ENCODE measurements at places on chromosomes 2 and 18.

GRCh38 chr2:84741182-84741822, 139.6 kb downstream of the TRABD2A start:
- DNase-seq = peak; percentile 75

DNA sequence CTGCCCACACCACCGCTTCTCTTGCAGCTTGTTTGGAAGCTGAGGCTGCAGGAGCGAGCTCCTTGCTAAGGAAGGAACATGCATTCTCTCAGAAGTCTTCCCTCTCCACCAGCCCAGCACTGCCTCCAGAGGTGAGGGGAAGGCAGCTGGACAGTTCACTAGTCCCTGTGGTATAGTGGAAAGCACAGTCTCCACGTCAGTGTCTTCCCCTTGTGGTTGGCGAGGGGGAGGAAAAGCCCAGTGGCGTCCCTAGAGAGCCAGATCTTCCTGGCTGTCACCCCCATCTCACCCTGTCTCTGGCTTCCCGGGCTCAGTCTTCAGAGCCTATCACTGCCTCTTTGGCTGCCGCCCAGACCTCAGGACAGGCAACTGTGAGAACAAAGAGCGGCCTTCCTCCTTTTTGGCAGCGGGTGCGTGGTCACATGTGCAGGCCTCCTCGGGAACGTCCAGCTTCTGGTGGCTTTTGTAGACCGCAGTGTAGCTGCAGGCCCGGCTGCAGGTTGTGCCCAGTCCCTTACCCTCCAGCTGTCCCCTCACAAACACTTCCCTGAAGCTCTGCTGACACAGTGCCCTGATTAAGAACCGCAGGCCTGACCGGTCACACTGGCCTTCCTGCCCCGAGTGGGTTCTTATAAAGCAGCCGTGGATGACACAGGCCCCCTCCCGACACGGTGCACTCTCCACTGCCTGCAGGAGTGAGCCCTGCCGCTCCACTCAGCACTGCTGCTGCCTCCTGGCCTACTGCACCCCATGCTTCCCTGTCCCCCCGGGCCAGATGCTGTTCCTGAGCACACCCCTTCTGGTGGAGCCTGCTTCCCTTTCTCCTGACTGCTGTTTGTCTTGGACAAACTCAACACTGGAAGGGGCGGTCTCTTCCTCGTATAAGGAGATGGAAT, 90.9 kb downstream of the RNF144A start:
- peak; percentile 83 for DNase-seq

GRCh38 chr2:214710729-214711128, 98.8 kb downstream of the BARD1 start:
- no peak for DNase-seq

DNA sequence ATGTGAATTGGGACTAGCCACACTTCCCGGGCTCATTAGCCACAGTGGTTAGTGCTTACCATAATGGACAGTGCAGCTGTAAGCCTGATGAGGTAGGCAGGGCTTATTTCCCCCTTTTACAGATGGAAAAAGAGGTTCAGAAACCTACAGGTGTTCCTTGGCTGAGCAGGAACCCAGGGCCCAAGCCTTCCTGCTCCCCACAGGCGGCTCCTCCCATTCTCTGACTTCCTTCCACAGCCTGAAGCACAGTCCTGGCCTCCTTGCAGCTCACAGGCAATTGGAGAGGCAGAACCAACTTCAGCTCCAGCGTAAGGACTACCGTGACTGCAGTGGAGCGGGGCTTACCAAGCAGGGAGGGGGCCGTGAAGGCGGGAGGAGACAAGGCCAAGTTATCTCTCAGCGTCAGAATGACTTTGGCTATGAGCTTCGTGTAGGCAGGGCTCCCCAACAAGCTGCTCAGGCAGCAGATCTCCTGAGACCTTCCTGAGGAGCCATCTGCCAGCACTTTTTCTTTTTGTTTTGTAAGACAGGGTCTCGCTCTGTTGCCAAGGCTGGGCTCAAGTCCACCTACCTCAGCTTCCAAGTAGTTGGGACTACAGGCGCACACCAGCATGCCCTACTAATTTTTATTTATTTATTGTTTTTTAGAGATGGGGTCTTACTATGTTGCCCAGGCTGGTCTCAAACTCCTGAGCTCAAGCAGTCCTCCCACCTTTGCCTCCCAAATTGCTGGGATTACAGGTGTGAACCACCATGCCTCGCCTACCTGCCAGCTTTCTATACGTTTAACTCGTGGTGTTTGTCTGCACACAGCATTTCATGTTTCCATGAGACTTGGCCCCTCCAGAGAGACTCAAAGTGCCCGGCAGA, 34.2 kb upstream of the NT5DC4 start:
- no peak for DNase-seq

DNA sequence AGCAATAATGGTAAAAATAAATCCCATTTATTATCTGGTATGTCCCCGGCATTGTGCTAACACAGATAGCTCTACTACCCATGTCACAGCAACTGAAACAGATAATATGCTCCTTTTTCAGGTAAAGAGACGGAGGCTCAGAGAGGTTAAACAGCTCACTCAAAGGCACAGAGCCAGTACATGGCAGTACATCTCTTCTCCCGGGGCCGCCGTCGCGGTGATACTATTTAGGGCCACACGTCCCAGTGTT, 693 bp upstream of the PDK1 start:
- DNase-seq = no peak

- no peak for DNase-seq
Measured at GRCh38 chr18:44636241-44636640, 44.4 kb upstream of the SETBP1 start.

DNA sequence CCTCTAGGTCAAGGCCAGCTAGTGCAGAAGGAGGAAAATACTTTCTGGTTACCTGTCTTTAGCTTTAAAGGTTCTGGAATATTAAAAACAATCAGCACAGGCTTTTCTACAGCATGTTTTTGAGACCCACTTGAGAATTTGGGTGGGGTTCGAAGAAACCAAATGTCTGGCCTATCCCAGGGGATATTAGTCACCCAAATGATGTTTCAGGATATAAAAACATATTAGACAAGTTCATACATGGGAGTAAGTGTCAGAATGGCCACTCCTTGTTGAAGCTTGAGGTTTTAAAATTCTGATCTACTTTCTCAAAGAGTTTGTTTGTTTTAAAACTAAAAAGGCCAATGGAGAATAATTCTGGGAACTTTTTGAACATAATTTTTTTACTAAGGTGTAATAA, 158.6 kb upstream of the DLX2 start:
- no peak for DNase-seq

- no peak for DNase-seq
Measured at GRCh38 chr18:63527251-63527650, 14.9 kb upstream of the SERPINB12 start.

DNA sequence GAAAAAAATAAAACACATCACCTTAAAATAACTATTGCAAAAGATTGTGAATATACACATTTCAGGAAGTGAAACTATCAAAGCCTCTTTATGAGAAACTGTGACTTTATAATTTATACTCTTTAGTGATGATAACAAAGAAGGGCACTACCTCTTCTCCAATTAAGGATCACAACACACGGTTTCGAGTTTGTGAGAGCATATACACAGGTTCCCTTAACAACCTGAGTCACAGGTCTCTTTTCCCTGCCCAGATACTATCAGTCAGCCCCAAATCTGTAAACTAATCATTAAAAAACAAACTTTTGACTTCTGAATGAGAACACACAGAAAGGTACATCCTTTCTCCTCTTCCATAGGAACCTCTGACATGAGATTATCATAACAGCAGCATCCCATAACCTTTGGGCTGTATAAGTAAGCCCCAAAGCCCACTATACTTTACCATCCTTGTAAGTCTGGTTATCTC, 44.9 kb downstream of the PTPN2 start:
- DNase-seq = no peak

- no peak for DNase-seq
Measured at GRCh38 chr2:113992090-113992489, 102.2 kb downstream of the ACTR3 start.

GRCh38 chr18:51911584-51911983, 428.4 kb upstream of the DCC start:
- no peak for DNase-seq

GRCh38 chr2:198188982-198189381, 384.6 kb downstream of the PLCL1 start:
- no peak for DNase-seq

- no peak for DNase-seq
Measured at GRCh38 chr2:8230466-8230865, 451.4 kb upstream of the ID2 start.

- DNase-seq = no peak
Measured at GRCh38 chr18:27143580-27144287, 41.4 kb downstream of the CHST9 start.

GRCh38 chr2:172072706-172073105, 12.6 kb upstream of the DLX1 start:
- no peak for DNase-seq

DNA sequence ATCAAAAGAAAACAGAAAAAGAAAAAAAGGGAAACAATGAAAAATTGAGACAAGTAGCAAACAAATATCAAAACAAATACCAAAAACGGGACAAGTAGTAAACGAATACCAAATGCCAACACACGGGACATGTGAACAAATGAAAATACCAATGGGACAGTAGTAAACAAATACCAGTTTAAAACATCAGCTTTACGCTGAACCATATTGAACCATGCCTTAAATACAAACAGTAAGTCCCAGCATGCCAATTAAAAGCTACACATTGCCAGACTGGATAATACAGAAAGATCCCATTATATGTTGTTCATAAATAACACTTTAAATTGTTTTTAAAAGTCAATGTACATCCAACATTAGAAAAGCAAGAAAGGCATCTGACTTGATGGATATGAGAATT, 114.2 kb downstream of the NBAS start:
- DNase-seq = no peak

DNA sequence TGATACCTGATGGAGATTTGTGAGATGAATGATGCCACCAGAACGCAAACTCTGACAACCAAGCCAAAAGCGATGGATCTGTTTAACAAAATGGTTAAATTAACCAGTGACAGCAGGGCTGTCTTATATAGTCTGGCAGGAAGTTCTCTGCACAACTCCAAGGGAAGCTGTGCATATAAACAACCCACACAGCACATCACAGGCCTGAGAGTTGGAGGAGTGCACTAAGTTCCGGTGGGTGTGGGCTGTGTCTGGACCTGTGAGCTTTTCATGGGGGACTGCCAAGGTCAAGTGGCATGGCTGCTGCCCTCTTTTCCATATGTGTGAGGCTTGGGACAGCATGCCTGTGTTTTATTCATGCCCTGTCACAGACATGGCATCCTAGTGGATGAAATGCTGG, 414.6 kb upstream of the TRIB2 start:
- DNase-seq = no peak

- DNase-seq = no peak
Measured at GRCh38 chr2:197281421-197281820, 29.2 kb downstream of the ANKRD44 start.

DNA sequence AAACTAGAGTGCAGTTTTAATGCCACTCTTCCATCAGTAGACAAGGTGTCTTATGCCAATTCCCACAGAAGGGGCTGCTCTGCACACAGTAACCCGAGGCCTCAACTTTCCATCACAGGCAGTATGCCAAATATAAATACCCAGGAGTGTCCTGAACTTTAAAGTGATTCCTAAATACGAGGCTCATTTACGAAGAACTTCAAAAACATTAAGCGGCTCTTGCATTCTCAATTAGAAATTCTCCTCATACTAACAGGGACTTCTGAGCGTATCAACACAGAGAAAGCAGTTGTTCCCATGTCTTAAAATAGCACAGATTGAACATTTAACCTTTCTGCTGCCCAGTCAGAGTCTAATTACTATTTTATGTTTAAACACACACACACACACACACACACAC, 638.6 kb downstream of the ERBB4 start:
- DNase-seq = no peak

DNA sequence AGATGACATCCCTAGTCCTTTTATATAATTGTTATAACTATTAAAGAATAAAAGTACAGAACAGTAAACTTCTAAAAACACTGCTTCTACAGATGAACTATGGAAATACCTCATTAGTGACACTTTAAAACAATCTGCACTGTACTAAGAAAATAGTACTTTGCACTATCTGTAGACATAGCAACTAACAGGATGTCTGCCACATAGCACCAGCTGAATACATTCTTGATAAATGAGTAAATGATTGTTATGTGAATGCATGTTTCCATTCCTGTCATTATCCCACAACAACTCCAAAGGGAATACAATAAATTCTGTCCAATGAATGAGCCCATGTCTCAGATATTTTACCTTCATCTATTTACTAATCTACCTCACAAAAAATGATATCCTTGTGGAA, 115.3 kb upstream of the SLC35G4 start:
- peak; percentile 8 for DNase-seq

DNA sequence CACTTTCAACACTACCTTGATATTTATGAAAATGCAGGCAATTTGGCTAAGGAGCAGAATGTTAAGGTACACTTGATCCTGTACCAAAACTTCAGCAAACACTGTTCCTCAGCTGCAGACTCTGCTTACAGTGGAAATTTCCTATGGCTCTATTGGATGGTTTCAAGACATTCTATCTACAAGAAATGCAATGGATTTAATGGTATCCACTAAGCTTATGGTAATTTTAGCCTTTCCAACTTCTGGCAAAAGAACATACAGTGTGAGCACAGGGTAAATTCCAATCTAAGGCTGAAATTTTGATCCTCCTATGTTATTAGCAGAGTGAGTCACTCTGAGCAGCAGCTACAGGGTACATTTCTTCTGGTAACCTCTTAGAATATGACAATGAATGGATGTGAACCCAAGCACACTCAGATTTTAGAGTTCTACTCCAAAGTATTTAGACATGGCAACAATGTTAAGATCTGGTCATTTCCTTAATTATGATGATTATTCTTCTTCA, 361.8 kb upstream of the PIK3C3 start:
- no peak for DNase-seq

DNA sequence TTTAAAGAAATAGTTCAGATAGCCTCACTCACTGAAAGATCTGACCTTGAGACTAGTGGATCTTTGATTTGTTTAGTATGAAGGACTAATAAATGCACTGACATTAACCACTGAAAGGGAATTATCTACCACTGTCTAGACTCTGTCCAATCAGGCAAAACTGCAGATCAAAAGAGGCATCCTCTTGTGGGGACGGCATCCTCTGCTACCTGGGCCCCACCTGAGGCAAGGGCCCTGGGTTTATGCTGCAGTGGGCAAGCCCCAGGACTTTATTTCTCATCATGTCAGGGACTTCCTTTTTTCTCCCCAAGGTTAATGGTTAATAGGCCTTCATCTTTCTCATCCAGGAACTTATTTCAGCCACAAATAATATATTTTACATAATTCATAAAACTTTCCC, 32.2 kb downstream of the STAT1 start:
- no peak for DNase-seq

DNA sequence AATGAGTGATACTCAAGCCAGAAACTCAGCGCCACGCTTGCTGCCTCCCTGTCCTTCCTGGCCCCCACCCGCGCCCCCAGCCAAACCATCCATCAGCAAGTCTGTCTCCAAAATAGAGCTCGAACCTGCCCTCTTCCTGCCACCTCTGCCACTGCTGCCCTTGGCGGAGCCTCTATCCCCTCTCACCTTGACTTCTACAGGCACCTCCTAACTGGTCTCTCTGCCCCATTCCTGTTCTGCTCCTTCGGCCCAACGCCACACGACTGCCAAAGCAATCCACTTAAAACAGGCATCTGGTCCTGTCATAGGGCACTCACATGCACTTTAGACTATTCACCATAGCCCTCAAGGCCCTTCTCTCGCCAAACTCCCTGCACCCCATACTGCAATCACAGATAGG, 210.3 kb upstream of the SMAD2 start:
- DNase-seq = no peak

- peak; percentile 72 for DNase-seq
Measured at GRCh38 chr18:55096263-55096951, 137.1 kb upstream of the CCDC68 start.

Measured in HT1080 (cell line).